Right atrium auricular region (tissue), 2 donors: ENCODE measurements at places on chromosomes 1 and 21. TPM values are rescaled to one million over a fixed set of nuclear protein-coding genes. Genes with fewer than 3 reads are reported as not detected.

DNA sequence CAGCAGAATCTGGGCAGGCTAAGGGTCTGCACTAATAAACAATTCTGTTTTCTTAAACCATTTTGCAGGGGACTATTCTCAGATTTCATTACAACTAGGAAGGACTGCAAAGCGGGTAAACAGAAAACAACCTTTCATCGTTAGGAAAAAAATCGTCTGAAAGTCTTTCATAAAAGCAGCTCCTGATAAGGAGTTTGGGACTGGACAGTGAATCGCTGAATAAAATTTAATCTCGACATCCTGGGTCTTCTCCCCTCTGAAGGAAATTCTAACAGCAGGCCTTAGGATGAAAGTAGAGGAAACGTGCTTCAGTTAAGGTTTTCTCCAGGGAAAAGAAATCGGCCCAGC, 471 bp upstream of the MTF2 start:
- DNase-seq: no peak
- no peaks in the 10 kb centered on the region for H3K36me3 ChIP-seq
- H3K4me3 ChIP-seq: peak overlapping the region; percentile 72
- H3K27ac ChIP-seq: peak overlapping the region; percentile 83

DNA sequence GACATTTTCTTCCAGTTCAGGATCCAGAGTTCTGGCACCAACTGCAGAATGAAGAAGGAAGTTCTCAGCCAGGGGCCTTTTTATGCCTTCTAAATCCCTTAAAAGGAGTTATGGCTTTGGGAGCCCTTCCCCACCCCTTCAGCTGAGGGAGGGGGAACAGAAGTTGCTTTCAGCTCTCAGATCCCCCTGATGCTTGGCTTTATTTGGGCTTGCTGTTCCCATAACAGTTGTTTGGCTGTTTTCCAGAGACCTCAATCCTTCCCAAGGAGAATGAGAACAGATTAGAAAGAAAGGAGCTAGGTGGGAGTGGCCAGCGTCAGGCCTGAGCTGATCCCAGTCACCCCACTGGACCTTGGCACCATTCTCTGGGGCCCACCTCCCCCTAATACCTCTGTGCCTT, at the start of gene RPE65:
Gene RPE65 (minus strand): TSS at position 54 of the 400 bp plus-strand sequence. CDS start 49 bp downstream, at position 5.
- no peak for DNase-seq
- H3K4me1 ChIP-seq: no peaks in the 10 kb centered on the region
- no peaks in the 10 kb centered on the region for H3K27me3 ChIP-seq
- no peak within 1 kb of the TSS for H3K27ac ChIP-seq
- H3K4me3 ChIP-seq: no peak within 1 kb of the TSS
- H3K36me3 ChIP-seq: no peaks in the 10 kb centered on the region

DNA sequence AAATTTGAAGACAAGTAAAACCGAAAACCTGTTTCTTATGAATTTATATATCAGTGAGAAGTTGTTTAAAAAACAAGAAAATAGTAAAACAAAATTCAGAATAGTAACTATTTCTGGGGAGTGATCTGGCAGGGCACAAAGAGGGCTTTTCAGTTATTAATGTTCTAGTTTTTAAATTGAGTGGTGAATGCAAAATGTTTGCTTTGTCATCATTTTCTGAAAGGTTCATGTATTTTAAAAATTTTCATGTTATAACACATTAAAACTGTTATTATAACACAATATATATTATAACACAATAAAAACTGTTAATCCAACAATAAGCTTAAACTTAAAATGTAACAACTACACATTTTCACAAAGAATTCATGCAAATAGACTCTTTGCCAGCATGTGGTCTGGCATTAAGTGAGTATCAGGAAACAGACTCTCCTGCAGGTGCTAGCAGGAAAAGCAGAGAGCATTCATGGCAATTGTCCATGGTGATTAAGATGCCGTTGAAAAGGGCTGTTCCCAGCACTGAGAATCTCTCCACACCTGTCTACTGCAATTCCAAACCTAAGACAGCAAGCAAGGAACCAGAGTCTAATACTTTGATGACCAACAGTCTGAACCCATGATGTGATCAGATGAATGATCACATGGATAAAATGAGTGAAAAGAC, 204.9 kb downstream of the TBX15 start:
- no peaks in the 10 kb centered on the region for H3K4me1 ChIP-seq
- H3K27me3 ChIP-seq: no peaks in the 10 kb centered on the region
- H3K36me3 ChIP-seq: no peaks in the 10 kb centered on the region
- H3K4me3 ChIP-seq: no peak overlapping the region
- H3K27ac ChIP-seq: no peak overlapping the region

Gene TRIM46
- not detected for total RNA-seq

- peaks cover 5% of the 10 kb centered on the region for H3K4me1 ChIP-seq
- H3K27ac ChIP-seq: no peak overlapping the region
- H3K27me3 ChIP-seq: no peaks in the 10 kb centered on the region
- H3K4me3 ChIP-seq: no peak overlapping the region
- H3K36me3 ChIP-seq: no peaks in the 10 kb centered on the region
Observed at GRCh38 chr1:38581396-38581795, 278.2 kb downstream of the RRAGC start.

DNA sequence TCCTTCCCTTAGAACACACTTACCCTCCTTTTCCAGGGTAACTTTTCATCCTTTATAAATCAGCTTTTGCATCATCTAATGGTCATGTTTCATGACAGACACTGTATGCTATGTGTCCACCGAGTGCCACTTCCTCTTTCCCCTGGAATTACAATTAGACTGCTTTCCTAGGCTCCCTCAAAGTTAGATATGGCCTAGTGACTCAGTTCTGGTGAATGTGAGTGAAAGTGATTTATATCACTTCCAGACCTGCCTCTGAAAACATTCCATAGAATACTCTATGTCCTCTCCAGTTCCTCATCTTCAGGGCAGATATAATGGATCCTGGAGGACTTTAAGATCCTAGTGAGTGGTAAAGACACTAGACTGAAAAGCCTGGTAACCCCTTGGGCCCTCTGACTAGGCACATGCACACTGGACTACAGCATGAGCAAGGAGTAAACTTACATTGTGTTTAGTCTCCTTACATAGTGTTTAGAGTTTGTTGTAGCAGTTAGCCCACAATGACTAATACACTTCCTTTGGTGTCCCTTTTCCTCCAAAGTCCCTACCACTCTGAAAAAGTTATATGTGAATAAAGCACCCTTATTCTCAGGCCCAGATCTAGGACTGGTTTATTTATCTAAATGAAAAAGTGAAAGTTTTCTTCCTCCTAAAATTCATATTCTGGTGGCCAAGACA, 59.3 kb downstream of the GPR88 start:
- H3K36me3 ChIP-seq: no peaks in the 10 kb centered on the region
- peak overlapping the region; percentile 66 for H3K27ac ChIP-seq
- DNase-seq: no peak
- no peaks in the 10 kb centered on the region for H3K27me3 ChIP-seq
- H3K4me1 ChIP-seq: no peaks in the 10 kb centered on the region

Gene HSD3B2
- not detected for total RNA-seq

DNA sequence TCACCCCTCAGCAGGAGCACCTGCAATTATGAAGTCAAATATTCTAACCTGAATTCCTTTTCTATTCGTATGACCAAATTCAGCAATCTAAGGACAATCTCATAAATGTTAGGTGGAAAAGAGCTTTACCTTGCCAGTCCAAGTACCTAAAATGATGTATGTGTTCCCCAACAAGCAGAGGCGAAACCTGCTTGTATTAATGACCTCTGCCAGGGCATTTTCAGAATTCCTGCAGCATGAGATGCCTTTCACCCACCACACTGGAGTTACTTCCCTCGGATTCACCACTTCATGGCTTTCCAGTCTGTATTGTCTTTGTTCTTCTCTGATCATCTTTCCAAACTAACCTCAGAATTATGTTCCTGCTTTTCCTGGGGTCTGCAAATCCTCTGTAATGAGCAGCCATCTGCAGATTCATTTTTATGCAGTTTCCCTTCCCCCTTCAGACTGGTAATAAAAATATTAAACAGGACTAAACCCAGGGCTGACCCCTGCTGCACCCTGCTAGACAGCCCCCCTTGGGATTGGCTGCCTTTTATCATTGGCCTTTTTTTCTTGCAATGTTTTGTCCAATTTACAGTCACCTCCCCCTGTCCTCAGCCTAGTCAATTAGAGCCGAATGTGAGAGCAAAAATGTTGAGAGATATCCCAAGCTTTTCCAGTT, 26.6 kb upstream of the CASQ2 start:
- no peaks in the 10 kb centered on the region for H3K27me3 ChIP-seq
- no peak overlapping the region for H3K27ac ChIP-seq
- H3K4me3 ChIP-seq: no peak overlapping the region
- H3K4me1 ChIP-seq: no peaks in the 10 kb centered on the region

GRCh38 chr1:67951014-67951413, 99.4 kb downstream of the DIRAS3 start:
- no peaks in the 10 kb centered on the region for H3K36me3 ChIP-seq
- DNase-seq: no peak
- no peaks in the 10 kb centered on the region for H3K27me3 ChIP-seq
- no peaks in the 10 kb centered on the region for H3K4me1 ChIP-seq

- no peaks in the 10 kb centered on the region for H3K36me3 ChIP-seq
- no peak overlapping the region for H3K27ac ChIP-seq
- no peaks in the 10 kb centered on the region for H3K27me3 ChIP-seq
- DNase-seq: no peak
Observed at GRCh38 chr1:34710812-34711211, 44.0 kb upstream of the GJB5 start.

DNA sequence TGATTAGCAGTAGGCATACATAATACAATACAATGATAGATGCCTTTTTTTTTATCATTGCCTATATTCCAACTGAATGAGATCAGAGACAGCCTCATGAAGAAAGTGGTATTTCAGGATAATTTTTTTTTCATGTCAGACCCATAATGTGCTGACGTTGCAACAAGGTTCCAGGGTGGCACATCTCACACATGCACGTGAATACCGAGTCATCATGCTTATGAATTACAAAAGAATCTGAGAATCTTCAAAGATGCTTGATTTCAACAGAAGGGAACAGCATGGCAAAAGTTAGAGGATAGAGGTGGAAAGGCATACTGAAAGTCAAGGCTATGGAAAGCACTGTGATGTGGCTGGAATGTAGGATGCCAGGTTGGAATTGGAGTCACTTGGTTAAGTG, 5.0 kb upstream of the RNF11 start:
- H3K27me3 ChIP-seq: no peaks in the 10 kb centered on the region
- H3K36me3 ChIP-seq: no peaks in the 10 kb centered on the region
- DNase-seq: peak; percentile 5
- H3K4me1 ChIP-seq: peaks cover 9% of the 10 kb centered on the region
- H3K4me3 ChIP-seq: no peak overlapping the region
- H3K27ac ChIP-seq: no peak overlapping the region

DNA sequence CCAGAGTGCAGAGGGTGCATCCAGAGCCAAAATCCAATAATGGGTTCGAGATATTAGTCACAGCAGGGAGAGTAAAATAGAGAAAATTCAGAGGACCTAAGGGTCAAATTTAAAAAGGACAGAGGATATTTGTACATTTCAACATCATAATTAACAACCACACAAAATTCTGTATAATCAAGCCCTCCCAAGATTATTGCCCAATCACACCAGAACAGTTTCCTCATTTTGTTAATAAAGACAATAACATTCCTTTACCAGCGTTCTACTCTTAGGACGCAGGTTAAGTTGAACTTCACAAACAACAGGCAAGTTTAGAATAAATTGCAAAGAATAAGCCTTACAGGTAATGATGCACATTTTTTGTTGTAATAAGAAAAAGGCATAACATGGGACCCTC, 462.8 kb downstream of the PTPRC start:
- no peak for DNase-seq
- H3K27me3 ChIP-seq: no peaks in the 10 kb centered on the region
- H3K4me3 ChIP-seq: no peak overlapping the region
- no peak overlapping the region for H3K27ac ChIP-seq
- H3K36me3 ChIP-seq: no peaks in the 10 kb centered on the region
- no peaks in the 10 kb centered on the region for H3K4me1 ChIP-seq

DNA sequence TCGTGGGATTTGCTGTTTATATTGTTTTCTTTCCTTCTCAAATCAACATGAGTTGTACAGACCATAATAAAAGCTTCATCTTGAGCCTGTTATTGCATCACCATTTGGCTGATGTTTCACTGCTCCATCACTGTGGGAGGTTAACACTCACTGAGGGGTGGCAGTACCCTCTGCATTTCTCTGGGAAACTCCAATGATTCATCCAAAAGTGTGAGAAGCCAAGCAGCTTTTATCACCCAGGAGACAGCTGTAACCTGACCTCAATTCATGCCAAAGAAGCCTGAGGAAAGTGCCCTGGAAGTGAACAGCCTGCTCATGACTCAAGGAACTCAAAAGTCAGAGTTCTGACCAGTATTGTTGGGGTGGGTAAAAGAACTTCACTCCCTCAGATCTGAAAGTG, 84.1 kb downstream of the GPR88 start:
- H3K36me3 ChIP-seq: no peaks in the 10 kb centered on the region
- DNase-seq: peak; percentile 61
- no peaks in the 10 kb centered on the region for H3K4me1 ChIP-seq
- no peak overlapping the region for H3K27ac ChIP-seq
- H3K27me3 ChIP-seq: no peaks in the 10 kb centered on the region
- H3K4me3 ChIP-seq: no peak overlapping the region

GRCh38 chr1:8625981-8626898, 191.2 kb downstream of the RERE start:
- no peaks in the 10 kb centered on the region for H3K36me3 ChIP-seq
- no peaks in the 10 kb centered on the region for H3K27me3 ChIP-seq
- no peak overlapping the region for H3K4me3 ChIP-seq
- H3K4me1 ChIP-seq: peaks cover 48% of the 10 kb centered on the region
- no peak for DNase-seq
- no peak overlapping the region for H3K27ac ChIP-seq

Gene ITGB2
- 63.6 TPM for total RNA-seq

DNA sequence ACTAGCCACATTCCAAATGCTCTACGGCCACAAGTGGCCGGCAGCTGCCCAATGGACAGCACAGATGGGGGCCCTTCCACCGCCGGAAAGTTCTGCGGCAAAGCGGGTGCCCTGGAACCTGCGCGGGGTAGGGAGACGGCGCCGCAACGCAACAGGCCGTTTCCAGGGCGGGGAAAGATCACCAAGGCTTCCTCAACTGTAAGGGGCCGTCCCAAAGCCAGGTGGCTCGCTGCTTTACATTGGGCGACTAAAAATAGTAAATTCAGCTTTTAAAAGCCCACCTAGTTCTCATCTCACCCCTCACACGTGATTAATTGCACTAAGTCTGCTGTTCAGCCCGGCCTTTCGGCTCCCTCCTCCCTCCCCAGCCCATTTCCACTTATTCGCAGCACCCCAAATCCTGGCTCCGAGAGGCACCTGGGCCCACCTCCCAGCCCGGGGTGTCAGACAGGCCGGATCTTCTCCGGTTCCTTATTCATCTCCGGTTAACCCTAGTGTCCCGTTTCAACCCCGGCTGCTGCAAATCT, 643 bp downstream of the CFAP298 start:
- H3K4me1 ChIP-seq: no peaks in the 10 kb centered on the region
- peak overlapping the region; percentile 89 for H3K27ac ChIP-seq
- H3K27me3 ChIP-seq: no peaks in the 10 kb centered on the region
- no peak for DNase-seq
- H3K36me3 ChIP-seq: peaks cover 19% of the 10 kb centered on the region

- no peak overlapping the region for H3K4me3 ChIP-seq
- DNase-seq: peak; percentile 94
- peaks cover 8% of the 10 kb centered on the region for H3K36me3 ChIP-seq
- H3K27me3 ChIP-seq: no peaks in the 10 kb centered on the region
Observed at GRCh38 chr21:46295996-46296752, 10.0 kb downstream of the YBEY start.

DNA sequence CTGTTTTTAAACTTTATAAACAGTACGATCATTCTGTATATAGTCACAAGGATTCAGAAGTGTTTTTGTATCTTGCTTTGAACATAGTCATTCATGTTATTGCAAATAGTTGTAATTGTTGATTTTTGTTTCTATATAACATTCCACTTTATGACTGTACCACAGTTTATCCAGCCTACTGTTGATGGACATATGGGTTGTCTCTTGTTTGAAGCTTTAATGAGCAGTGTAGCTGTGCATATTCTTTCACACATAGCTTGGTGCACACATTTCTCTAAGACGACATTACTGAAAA, 6.1 kb downstream of the CD101 start:
- no peak overlapping the region for H3K4me3 ChIP-seq
- no peaks in the 10 kb centered on the region for H3K27me3 ChIP-seq
- H3K27ac ChIP-seq: no peak overlapping the region
- H3K4me1 ChIP-seq: no peaks in the 10 kb centered on the region
- DNase-seq: no peak
